Fibroblast of gingiva (primary cell): ENCODE measurements at places on chromosomes 13 and 19.
A peak's percentile ranks its signal among the peaks of the same experiment; 100 is the strongest.

GRCh38 chr13:88925954-88926353 is 1254.8 kb downstream of the SLITRK5 start:
- DNase-seq, result no peak

DNA sequence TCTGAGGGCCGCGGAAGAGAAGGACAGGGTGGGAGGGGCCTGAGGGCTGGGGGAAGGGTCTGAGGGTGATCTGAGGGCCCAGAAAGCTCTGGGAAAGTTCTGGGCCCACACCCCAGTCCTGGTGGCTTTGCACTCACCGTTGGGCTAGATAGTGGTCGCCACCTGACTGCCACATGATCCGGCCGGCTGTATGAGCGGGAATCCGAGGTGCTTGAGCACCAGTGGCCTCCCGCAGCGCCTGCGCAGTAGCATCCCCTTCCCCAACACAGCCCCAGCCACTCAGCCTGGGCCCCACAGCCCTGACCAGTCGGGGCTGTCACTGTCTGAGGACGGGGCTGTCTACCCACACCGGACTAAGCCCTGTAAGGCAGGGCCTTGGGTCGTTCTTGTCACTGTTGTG is 15.0 kb downstream of the PRODH2 start:
- DNase-seq, result no peak

DNA sequence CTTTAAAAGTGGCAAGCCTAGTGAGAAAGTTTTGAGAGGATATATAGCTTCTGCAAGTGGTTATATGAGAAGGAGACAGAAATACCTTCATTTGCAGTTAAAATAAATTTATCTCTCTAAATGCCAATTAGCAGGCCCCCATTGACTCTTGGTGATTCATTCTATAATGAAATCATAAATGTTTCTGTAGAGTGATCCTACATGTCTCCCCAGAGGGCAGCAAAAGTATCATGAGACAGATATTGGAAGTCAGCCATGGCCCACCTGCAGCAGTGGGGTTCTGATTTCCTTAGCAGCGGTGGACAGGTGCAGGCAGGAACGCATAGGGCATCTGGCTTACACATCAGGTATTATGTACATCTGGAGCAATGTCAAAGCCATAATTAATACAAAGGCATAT is 385.4 kb upstream of the SLC10A2 start:
- no peak for DNase-seq

GRCh38 chr13:80006940-80007339 is 334.0 kb downstream of the SPRY2 start:
- no peak for DNase-seq

DNA sequence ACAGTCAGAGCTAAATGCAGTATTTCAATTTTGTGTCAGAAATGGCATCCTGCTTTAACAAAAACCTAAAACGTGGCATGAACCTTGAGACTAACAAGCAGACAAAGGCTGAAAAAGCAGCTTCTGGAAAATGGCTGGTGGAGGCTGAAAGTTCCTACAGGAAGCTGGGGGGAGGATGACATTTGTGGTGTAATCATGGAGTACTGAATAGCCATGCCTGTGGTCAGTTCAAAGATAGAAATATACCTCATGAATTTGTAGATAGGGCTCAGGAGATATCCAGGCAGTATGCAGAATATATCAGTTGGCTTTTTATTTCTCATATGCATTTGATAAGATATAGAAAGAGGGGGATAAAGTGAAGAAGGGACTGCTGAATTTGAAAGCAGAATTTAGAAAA is 181.7 kb downstream of the UQCRFS1 start:
- DNase-seq, result no peak

DNA sequence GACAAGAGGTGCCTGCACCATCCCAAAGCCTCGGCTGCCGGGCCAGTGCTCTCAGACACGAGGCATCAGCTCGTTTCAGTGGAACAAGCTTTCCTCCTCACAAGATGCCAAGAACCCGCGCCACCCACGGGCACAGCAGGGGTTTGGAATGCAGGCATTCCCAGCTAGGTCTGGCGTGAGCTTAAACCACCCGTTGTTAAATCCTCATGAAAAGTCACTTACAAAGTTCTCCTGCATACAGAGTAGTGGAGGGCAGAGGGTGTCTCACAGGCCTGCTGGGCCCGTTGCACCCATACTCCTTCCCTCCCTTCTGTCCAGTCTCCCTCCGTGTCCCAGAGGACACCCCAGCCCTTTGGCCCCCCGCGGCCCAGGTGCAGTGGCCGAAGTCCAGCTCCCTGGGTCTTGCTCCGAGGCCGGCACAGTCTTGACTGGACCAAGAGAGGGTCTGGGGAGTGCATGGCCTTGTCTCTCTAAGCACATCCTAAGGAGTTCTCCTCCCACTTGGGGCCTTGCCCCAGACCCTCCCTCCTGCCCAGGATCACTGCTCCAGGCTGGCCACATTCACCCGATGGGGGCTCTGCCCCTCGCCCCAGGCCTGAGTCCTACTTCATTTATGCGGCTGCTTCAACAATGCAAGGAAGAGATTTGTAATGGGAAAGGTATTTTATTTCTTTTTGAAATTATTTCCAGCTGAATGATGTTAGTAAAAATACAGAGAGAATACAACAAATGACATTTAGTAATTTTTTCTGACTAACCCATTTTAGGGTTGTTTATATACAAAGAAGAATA is 35.2 kb upstream of the GRTP1 start:
- DNase-seq, result peak; percentile 64

- no peak for DNase-seq
Observed at GRCh38 chr13:103371271-103371670, 305.1 kb upstream of the SLC10A2 start.
